OCI-M1 (cell line): ENCODE measurements at places on chromosomes 2 and 18.

DNA sequence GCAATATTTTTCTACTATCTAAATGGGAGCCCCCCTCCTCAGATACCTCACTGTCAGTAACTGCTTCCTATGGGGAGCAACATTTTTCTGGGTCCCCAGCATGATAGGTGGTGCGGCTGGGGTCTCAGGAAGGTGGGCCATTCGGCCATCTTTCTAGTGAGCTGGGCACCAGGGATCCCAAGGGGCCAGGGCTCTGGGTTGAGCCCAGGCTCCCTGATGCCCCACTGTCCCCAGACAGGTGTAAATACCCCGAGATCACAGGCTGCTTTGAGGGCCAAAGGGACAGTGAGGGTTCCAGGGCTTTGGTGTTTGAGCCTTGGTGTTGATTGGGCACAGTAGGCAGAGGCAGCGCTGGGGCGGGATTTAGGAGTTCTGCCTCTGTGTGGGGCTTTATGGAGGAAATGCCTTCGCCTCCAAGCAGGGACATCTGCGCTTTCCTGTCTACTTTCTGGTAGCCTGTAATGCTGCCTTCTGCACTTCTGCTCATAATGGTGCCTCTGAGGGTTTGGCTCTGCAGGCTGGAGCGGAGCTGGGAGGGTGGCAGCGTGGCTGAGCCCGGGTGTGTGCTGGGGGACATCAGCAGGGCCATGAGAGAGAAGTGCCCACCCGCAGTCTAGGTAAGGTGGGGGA is 5.3 kb downstream of the ITM2C start:
- no peak for DNase-seq

DNA sequence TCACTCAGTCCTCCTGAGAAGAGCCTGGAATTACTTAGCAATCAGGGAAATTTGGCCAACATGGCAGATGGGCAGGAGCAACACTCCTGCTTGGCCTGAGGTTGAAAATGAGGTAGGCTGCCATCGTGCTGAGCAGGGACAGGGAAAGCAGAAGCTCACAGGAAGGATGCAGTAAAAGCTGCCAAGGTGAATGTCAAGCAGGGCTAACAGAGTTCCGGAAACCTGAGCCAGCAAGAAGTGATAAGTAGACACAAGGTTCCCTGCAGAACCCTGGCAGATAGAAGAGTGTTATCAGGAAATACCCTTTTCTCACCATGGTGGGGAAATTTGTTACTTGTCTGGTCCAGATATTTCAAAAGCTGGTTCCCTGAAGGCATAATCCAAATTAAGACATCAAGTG is 454.3 kb upstream of the MEX3C start:
- no peak for DNase-seq

DNA sequence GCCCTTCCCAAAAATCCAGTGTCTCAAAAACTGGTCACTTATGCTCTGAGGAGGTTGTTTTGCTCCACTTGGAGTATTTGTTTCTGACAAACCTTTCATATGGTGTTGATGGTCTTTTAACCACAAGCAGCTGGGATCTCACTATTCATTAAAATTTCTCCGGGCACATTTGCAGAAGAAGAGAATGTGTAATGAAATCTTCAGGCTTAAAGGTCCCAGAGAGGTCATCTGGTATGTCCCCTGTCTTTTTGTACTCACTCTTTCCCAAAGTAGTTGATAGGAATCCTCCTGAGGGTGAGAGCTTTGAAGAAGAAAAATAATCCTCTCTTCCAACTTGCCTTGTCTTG is 430.8 kb downstream of the SETBP1 start:
- no peak for DNase-seq

DNA sequence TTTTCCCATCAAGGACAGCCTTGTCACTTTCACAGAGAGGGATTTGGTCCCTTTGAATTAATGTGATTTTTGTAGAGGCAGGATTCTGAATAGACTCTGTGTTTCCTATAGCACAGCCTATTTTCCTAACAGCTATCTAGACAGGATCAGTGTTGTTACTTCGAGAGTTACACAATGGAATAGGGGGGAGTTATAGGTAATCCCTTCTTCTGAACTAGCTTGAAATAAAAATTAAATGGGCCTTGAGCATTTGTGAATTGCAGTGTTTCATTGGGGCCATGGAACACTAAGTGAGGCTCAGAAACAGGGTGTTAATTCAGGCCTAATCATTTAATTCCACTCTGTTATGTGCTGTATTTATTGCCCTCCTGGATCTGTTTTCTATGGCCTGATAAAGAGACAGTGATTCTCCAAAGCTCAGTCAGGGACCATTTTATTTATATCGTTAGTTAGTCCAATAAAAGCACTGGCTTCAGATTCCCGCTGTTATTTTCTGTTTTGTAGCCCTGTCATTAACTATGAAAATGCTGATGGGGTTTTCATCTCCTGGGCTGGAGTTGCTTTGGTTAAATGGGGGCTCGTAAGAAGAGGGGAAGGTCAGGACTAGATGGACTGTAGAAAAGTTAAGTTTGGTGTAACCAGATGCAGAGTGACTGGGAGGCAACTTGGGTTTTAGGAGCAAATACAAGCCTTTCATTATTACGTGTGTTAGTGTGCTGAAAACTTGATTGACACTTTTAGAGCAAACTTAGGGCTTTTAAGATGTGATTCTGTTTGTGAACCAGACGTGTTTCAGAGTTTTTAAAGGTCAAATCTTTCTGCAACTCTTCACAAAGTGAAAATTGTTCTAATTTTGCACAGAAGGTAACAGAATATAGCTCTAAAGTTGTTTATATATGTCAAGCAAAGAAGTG is 461.0 kb upstream of the HNRNPA3 start:
- DNase-seq, result no peak
